NCI-H446 treated with DMSO at 0.1 percent for 48 hours (cell line): ENCODE measurements at places on chromosomes 5 and 9.
A peak's percentile ranks its signal among the peaks of the same experiment; 100 is the strongest.

- DNase-seq, result no peak
These were observed 248.1 kb upstream of the MAP3K1 start for GRCh38 chr5:56567278-56567677.

- DNase-seq, result no peak
These were observed 53.0 kb downstream of the TSSK1B start for GRCh38 chr5:113381791-113382190.

DNA sequence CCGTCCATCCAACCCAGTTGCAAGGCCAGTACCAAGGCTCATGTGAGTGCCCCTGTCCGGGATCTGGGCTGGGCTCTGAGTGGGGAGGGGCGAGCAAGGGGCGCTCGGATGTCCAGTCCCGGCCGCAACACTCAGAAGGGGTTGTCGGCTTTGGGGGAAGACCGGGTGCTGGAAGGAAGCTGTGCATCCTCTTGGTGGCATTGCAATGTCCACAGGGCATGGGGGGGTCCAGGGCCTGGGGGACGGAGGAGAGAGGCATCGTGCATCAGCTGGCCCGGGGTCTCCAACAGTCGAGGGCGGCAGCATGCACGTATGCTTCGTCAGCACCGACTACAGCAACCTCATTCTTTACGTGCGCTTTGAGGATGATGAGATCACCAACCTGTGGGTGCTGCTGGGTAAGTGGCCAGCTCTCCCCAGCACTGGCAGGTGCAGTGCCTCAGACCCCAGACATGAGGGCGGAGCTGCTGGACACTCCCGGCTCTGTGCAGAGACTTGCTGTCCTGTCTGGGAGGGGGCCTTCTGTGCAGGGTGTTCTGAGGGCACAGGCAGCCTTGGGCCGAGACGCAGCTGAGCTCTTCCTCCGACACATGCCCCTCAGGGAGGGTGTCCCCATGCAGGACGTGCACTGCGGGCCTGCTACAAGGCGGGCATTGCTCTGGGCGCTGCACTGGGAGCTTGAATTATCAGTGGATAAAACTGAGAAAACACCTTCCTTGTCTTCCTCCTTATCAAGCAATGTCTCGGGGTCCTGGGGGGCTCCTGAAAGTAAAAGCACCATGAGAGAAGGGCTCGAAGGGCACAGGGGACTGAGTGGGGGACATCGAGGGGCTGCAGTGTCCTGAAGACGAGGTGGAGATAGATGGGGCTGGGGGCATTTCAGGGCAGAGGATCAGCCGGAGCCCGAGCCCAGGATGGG is 22.5 kb downstream of the GLT6D1 start:
- DNase-seq, result no peak

GRCh38 chr9:97366889-97367288 is 45.0 kb upstream of the TDRD7 start:
- DNase-seq, result no peak

DNA sequence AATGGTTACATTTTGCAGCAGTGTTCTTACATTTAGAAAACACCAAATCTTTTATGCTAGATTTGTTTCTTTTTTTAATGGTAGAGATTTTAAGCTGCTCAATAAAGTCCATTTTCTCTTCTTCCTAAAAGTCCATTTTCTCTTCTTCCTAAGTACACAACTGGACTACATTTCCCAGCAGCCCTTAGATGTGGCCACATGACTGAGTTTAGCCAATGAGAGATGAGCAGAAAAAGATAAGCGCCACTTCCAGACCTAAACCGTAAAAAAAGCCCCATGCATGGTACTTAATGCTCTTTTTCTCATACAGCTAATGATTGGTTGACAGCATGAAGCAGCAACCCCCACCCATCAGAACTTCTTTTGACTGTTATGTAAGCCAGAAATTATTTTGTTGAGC is 206.7 kb downstream of the FAM114A2 start:
- DNase-seq, result no peak

DNA sequence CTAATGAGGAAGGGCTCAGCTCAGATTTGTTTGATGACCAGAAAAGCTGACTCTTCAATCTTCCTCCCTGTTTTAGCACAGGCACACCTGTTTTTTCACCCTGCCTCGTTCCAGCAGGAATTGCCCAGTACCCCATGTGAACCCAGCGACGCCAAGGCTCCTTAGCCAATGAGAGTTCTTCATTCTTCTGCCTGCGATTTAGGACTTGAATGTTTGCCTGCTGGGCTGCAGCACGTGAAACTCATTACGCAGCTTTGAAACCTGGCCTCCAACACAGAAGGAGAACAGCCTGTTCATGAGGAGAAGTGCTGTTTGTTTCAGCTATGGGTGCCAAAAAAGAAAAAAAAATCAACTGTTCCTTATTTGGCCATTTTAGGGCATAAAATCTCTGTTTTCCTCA is 315.5 kb downstream of the TRPM3 start:
- DNase-seq, result no peak

DNA sequence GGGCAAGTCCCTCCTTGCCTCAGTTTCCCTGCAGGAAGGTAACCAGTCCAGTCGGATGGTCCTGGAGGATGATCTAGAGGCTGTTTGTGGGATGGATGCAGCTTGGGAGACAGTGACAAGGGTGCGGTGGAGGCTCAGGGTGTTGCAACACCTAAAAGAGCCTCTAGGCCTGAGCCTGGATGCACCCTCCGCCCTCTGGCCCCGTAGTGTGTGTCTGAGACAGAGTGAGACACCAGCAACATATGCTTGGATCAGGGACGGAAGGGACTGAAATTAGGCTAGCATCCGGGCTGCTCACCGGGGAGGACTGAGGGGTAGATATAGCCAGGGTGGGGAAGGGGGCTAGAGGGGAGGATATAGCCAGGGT is 1.1 kb downstream of the CRAT start:
- no peak for DNase-seq

DNA sequence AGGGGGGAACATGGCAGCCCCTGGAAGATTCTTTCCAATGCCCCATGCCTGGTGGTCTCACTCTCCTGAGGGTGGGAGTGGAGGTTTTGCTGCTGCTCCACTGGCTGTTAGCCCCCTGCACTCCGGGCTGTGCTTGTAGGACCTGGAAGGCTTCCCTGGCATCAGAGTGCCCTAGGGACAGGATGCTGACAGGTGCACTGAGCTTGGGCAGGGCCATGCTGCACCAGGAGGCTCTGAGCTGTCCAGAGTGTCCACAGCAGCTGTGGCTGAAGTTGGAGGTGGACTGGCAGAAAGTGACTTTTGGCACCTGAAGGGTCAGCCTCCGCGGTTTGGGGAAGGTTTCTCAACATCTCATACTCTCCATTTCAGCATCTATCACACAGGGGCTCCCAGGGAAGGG is 249.1 kb downstream of the GADD45G start:
- no peak for DNase-seq

DNA sequence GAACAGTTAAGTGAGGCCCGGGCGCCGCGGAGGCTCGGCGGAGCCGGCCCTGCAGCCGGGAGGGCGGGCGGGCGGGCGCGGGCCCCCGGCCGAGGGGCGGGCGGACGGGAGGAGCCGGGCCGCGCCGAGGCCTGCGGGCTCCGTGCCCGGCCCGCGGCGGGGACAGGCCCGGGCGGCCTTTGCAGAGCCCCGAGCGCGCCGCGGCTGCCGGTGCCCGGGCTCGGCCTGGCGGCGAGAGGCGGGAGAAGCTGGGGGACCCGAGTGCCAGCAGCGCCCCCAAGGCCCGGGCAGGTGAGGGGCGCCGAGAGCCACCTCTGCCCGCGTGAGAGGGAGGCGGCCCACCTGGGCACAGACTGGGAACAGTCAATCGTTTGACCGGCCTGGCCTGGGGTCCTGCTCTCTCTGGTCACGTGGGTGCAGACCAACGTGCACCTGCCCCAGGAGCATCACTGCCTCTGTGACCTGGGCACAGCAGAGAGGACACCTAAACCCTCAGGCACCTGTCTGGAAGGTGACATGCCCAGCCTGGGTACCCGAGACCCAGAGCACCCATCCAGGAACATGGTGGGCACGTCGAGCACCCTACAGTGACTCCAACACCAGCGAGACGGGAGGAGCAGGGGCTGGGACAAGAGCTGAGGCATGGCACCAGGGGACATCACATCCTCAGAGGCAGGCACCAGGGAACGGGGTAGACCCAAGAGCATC is 531 bp downstream of the MVB12B start:
- DNase-seq, result no peak

DNA sequence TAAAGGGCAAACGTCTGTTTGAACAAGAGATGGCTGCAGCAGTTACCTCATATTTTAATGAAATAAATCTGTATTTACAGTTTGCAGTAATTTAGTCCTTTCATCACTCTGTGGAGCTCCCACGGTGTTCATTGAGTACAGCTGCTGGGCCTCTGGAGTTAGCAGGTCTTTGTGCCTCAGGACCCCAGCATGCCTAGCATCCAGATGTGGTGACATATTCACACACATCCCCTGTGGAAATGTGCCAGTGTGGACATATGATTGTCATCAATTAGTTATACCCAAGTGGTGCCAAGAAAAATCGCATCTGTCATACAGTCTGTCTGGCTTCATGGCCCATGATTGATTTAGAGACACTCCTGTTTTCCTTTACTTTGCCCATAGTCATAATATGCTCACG is 77.3 kb downstream of the NNT start:
- peak; percentile 57 for DNase-seq

GRCh38 chr5:97422678-97423077 is 239.6 kb upstream of the RIOK2 start:
- DNase-seq, result no peak

- no peak for DNase-seq
These were observed 131.2 kb upstream of the ZNF608 start for GRCh38 chr5:124877501-124878146.

- peak; percentile 16 for DNase-seq
These were observed 229.9 kb downstream of the SGCD start for GRCh38 chr5:156556666-156557406.

GRCh38 chr9:78236551-78236910 is 656 bp downstream of the CEP78 start:
- DNase-seq, result no peak

DNA sequence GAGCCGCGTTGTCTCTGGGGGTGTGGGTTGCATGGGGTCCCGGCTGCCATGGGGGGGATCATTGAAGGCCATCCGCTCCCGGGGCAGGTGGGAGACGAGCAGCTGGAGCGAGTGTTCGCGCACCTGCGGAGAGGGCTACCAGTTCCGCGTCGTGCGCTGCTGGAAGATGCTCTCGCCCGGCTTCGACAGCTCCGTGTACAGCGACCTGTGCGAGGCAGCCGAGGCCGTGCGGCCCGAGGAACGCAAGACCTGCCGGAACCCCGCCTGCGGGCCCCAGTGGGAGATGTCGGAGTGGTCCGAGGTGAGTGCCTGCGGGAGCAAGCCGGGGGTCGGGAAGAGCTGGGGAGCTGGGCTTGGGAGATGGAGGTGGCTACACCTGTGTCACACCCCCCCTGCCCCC is 33.7 kb downstream of the ADAMTSL2 start:
- no peak for DNase-seq

DNA sequence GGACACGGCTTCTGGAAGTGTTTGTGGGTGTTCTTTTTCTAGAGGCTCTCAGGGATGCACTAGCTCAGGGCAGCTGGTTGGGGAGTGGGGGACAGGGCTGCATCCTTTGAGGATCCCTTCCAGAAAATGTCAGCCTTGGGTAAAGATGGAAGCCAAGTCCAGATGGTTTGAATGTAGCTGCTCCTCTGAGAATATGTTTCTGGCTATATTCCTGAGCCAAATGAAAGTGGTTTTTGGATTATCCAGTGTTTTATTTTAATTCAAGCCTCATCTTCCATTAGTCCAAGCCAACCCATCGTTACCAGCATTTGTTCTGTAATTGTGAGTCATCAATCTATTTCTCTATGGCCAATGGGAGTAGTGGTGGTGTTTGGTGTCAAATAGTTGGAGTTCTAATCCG is 70.4 kb downstream of the SPRY4 start:
- DNase-seq, result peak; percentile 61

DNA sequence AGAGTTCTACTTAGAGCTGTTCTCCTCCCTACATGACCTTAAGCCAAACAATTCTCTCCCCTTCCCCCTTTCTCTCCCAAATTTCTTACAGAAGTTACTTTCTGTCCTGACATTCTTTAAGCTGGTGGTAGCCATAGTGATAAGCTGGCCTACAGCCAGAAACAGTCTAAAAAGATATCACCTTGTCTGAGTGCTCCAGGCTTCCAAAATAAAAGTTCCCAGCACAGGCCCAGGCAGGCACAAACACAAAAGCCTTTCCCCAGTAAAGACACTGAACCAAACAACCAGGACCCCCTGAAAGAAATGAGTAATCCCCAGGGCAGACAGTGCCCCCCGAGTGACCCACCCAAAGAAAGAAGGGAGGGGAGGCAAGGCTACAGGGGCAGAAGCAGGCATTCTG is 19.2 kb downstream of the SIL1 start:
- no peak for DNase-seq

DNA sequence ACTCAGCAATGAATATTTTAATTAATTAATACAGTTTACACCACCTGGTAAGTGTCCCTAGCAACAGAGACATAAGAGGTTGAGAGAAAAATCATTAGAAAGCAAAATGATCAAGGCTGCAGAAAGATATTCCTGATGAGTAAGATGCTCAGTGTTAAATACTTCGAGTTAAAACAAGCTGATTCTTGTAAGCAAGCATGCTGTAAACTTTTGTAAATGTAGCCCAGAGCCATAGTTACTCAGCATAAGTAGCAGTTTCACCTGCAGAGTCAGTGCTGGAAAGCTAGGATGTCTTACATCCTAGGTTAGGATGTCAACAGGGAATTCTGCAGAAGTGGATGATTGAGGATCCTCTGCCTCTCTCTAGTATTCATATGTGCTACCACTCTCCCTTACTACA is 4.2 kb downstream of the PRKACG start:
- DNase-seq, result no peak

GRCh38 chr9:83061990-83062650 is 822 bp downstream of the RASEF start:
- peak; percentile 50 for DNase-seq

GRCh38 chr9:127684576-127684975 is 22.2 kb upstream of the CFAP157 start:
- no peak for DNase-seq
